ENCODE measurements at places on chromosomes 2 and 18.
A peak's percentile ranks its signal among the peaks of the same experiment; 100 is the strongest.

DNA sequence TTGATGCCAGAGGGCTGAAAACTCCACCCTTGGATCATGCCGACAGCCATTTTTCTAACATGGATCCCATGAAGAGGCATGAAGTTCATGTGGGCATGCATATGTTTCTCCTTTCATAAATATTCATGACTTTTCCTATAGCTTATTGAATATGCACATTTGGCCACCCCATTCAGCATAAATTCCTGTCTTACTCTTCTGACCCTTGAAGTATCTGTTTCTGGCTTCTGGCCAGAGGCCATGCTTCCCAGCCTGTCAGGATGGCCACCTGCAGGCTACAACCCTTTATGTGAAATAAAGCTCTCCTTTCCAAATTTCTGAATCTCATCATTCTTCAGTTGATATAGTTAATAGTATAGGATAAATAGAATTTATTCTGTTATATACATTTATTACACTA is 19.6 kb upstream of the MSTN start:
- H3K36me3 ChIP-seq, result no peaks in the 10 kb centered on the region
- no peaks in the 10 kb centered on the region for H3K27me3 ChIP-seq
- no peak overlapping the region for H3K4me3 ChIP-seq
- H3K4me1 ChIP-seq, result no peaks in the 10 kb centered on the region
- DNase-seq, result no peak

DNA sequence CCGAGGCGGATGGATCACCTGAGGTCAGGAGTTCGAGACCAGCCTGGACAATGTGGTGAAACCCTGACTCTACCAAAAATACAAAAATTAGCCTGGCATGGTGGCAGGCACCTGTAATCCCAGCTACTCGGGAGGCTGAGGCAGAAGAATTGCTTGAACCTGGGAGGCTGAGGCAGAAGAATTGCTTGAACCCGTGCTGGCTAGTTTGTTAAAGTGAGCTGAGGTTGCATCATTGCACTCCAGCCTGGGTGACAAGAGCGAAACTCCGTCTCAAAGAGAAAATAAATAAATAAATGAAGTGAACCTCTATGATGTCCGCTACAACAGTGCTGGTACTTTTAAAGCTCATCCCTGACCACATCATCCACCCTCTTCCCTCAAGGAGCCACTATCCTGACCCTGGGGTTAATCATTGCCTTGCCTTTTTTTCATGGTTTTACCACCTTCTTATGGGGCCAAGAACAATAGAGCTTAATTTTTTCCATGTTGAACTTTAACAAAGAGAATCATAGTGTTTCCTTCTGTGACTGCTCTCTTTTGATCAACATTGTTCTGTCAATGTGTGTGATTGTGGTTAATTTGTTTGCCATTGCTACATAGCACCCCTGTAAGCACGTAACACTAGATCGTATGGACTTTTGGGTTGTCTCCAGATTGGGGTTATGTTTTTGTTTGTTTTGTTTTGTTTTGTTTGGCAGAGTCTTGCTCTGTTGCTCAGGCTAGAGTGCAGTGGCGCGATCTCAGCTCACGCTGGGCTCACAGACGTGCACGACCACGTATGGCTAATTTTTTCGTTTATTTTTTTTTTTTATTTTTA is 17.1 kb upstream of the ATRAID start:
- H3K36me3 ChIP-seq, result no peaks in the 10 kb centered on the region
- no peak overlapping the region for H3K27ac ChIP-seq
- no peak for DNase-seq
- peaks cover 9% of the 10 kb centered on the region for H3K27me3 ChIP-seq
- no peaks in the 10 kb centered on the region for H3K4me1 ChIP-seq

GRCh38 chr18:14914771-14915170 is 166.8 kb downstream of the ANKRD30B start:
- no peaks in the 10 kb centered on the region for H3K4me1 ChIP-seq
- H3K4me3 ChIP-seq, result no peak overlapping the region
- H3K27ac ChIP-seq, result no peak overlapping the region
- H3K36me3 ChIP-seq, result no peaks in the 10 kb centered on the region
- no peak for DNase-seq

DNA sequence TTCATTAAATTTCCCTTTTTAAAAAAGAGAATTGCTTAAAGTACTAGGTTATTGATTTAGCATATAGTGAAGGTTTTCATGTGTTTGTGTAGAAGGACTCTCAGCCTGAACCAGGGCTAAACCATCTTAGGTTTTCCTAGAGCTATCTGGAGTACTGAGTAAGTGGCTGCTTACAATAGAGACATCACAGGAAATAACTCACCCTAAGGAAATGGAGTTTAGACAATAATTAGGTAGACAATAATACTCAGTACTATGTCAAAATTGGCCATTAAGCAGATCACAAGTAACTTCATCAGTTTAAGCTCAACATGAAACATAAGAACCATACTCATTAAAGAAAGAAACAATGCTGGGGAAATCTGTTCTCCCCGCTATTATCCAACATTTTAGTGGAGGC is 240.0 kb downstream of the RND3 start:
- DNase-seq, result no peak
- no peaks in the 10 kb centered on the region for H3K4me1 ChIP-seq
- no peaks in the 10 kb centered on the region for H3K27me3 ChIP-seq
- H3K4me3 ChIP-seq, result no peak overlapping the region
- H3K27ac ChIP-seq, result no peak overlapping the region

- H3K4me1 ChIP-seq, result peaks cover 44% of the 10 kb centered on the region
- H3K27ac ChIP-seq, result peak overlapping the region; percentile 98
- H3K27me3 ChIP-seq, result no peaks in the 10 kb centered on the region
- peak; percentile 99 for DNase-seq
- H3K4me3 ChIP-seq, result peak overlapping the region; percentile 61
Observed at GRCh38 chr18:3595369-3596273, 145.6 kb downstream of the TGIF1 start.

DNA sequence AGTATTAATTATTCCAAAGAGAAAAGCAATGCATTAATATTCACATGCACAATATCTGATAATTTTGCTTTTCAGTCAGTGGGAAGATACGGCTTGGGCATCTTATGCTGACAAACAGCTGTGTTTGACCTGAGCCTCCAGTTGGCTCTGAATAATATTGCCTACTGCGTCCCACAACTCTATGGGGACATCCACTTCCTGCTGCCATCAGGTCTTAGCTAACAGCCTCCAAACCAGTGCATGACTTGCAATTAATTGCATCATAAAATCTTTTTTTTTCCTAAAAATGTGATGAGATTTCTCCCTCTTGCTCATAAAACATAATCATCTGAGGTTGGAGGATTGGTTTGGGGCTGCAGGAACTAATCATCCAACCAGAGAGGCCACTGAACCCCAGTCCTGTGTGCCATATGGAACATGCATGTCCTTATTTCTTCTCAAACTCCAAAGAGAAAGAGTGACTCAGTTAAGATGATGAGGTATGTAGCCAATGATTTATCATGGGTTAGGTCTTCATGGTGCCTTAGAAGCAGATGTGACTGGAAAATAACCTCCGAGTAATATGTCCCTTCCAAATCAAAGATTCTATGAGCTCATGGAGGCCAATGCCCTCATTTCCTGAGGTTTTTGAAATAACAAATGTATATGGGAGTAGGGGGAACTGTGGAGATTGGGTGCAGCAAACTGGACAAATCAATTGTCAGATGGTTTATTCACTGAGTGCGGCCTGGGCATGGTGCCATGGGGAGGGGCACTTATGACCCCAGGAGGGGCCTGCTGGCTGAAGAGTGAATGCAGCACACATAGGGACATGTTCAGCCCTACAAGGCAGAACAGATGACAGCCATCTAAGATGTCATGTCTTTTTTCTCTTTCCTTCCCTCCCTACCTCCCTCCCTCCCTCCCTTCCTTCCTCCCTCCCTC is 39.4 kb downstream of the EDAR start:
- no peaks in the 10 kb centered on the region for H3K36me3 ChIP-seq
- H3K4me3 ChIP-seq, result no peak overlapping the region
- no peak for DNase-seq
- peaks cover 3% of the 10 kb centered on the region for H3K27me3 ChIP-seq
- no peaks in the 10 kb centered on the region for H3K4me1 ChIP-seq
- H3K27ac ChIP-seq, result no peak overlapping the region

- no peaks in the 10 kb centered on the region for H3K27me3 ChIP-seq
- H3K4me1 ChIP-seq, result no peaks in the 10 kb centered on the region
- H3K27ac ChIP-seq, result no peak overlapping the region
- no peak for DNase-seq
- no peaks in the 10 kb centered on the region for H3K36me3 ChIP-seq
Observed at GRCh38 chr18:36398419-36398818, 100.9 kb downstream of the FHOD3 start.

GRCh38 chr2:16327326-16327725 is 338.3 kb downstream of the CYRIA start:
- no peaks in the 10 kb centered on the region for H3K27me3 ChIP-seq
- H3K4me1 ChIP-seq, result peaks cover 6% of the 10 kb centered on the region
- no peak for DNase-seq
- no peak overlapping the region for H3K27ac ChIP-seq

GRCh38 chr2:190717764-190718651 is 69.1 kb downstream of the NAB1 start:
- no peak overlapping the region for H3K4me3 ChIP-seq
- peaks cover 17% of the 10 kb centered on the region for H3K4me1 ChIP-seq
- no peak for DNase-seq

GRCh38 chr2:138207074-138207930 is 243.0 kb downstream of the HNMT start:
- no peaks in the 10 kb centered on the region for H3K27me3 ChIP-seq
- H3K4me1 ChIP-seq, result no peaks in the 10 kb centered on the region
- H3K27ac ChIP-seq, result no peak overlapping the region
- no peaks in the 10 kb centered on the region for H3K36me3 ChIP-seq
- peak; percentile 9 for DNase-seq

- peak; percentile 82 for DNase-seq
- peaks cover 15% of the 10 kb centered on the region for H3K4me1 ChIP-seq
- H3K36me3 ChIP-seq, result no peaks in the 10 kb centered on the region
- peaks cover 9% of the 10 kb centered on the region for H3K27me3 ChIP-seq
- H3K4me3 ChIP-seq, result peak overlapping the region; percentile 67
Observed at GRCh38 chr18:44679056-44679913, 1.4 kb upstream of the SETBP1 start.

DNA sequence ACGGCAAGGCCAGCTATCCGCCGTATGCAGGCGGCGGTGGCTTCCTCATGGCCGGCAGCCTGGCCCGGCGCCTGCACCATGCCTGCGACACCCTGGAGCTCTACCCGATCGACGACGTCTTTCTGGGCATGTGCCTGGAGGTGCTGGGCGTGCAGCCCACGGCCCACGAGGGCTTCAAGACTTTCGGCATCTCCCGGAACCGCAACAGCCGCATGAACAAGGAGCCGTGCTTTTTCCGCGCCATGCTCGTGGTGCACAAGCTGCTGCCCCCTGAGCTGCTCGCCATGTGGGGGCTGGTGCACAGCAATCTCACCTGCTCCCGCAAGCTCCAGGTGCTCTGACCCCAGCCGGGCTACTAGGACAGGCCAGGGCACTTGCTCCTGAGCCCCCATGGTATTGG is 3.1 kb downstream of the B3GNT7 start:
- H3K4me3 ChIP-seq, result no peak overlapping the region
- peaks cover 11% of the 10 kb centered on the region for H3K27me3 ChIP-seq
- no peak for DNase-seq
- peaks cover 12% of the 10 kb centered on the region for H3K4me1 ChIP-seq
- no peak overlapping the region for H3K27ac ChIP-seq

DNA sequence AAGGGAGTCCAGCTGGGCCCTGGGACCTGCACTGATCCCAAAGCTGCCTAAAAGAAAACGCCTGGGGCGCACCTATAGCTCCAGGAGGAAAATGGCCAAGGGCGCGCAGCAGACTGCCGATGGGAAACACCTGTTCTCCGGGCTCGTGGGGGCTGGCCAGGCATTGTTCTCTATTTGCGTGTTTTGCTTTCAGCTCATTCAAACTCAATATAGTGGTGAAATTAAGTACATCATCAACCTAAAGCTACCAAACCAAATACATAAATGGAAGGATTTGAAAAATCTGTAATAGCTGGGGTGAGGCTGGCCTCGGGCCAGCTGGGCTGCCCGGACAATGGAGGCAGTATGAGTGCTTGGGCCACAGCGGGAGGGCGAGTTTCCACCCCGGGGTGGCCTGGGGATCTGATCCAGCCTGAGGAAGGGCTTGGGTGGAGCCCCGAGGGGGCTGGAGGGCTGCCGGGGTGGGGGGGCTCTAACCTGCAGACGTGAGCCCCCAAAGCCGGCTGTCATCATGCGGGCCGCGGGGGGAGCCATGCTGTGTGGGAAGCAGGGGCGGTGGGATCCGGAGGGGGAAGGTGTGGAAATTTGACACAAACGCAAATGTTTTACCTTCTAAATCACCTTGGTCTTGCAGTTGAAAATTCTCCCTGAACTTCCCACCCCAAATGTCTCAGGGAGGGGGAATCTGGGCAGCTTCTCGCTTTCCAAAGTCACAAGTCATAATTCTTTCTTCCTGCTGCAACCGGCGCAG is 77.6 kb downstream of the ASB1 start:
- H3K27me3 ChIP-seq, result no peaks in the 10 kb centered on the region
- no peak overlapping the region for H3K4me3 ChIP-seq
- no peak overlapping the region for H3K27ac ChIP-seq
- H3K4me1 ChIP-seq, result peaks cover 23% of the 10 kb centered on the region
- H3K36me3 ChIP-seq, result no peaks in the 10 kb centered on the region

DNA sequence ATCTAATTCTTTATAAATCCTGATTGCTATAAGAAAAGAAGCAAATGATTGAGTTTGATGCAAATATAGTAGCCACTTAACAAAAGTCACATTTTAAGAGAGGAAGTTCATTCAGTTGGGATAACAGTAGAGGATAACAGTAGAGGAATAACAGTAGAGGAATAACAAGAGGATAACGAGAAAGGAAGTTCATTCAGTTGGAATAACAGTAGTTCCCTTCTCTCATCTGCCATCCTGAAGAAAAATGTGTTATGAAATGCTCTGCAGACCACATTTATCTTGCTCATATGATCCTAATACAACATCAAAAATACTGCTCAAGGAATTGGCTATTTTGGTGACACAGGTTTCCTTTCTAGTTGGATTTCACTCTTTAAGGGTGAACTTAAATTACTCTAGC is 105.3 kb upstream of the UNC80 start:
- H3K27ac ChIP-seq, result no peak overlapping the region
- DNase-seq, result no peak
- peaks cover 17% of the 10 kb centered on the region for H3K4me1 ChIP-seq
- no peak overlapping the region for H3K4me3 ChIP-seq

DNA sequence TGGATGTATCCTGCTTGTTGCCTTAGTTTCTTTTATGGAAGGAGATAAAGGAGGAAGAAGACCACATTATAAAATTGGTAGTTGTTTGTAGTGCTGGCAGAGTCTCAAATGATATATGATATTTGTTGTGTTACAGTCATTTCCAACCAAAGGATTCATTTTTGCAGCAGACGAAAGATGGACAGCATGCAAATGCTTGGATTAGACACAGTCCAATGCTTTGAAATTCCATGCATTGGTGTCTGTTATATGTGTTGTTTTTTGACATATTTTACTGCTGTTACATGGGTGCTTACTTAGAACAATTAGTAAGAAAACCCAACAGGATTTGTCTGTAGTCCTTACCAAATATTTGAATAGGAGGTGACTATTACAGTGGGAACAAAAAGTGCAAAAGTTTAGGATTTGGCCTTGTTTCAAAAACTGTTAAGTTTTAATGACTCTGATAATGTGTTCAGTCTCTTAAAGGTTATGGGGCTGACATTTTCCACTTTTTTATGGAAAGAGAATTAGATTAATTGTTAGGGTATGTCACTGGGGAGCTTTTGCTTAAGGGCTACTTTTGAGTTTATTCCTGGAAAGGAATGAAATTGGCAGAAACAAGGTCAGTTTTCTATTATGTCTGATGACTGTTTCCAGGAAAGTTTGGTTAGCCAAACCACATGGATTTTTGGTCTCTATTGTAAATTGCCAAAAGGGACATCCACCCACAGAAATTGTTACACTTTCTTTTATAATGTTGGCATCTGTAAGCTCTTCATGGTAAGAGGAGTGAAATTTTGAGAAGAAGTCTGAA is 229.4 kb upstream of the MMADHC start:
- no peak overlapping the region for H3K27ac ChIP-seq
- H3K4me1 ChIP-seq, result no peaks in the 10 kb centered on the region
- no peak overlapping the region for H3K4me3 ChIP-seq
- DNase-seq, result peak; percentile 82
- H3K27me3 ChIP-seq, result no peaks in the 10 kb centered on the region

All from astrocyte (in vitro differentiated cells and primary cell).